ENCODE measurements at places on chromosomes 6 and 20.

DNA sequence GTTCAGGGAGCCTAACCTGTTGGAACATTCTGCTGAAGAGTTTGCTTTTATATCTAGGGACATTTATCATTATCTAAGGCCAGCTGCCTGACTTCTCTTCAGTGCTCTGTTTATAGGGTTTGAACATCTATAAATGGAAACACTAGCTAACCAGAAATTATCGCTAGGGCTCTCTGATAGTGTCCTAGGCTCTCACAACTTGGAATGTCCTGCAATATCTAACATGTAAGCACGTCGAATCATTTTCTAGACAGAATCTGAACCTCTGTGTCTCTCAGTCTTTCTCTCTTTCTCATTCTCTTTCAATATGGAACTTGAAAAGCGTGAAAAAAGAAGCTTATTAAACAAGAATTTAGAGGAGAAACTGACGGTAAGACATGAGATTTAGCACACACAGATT lies 92.5 kb upstream of the MLIP start:
- DNase-seq = no peak

- no peak for DNase-seq
Measured at GRCh38 chr6:21164768-21165326, 428.7 kb upstream of the SOX4 start.

DNA sequence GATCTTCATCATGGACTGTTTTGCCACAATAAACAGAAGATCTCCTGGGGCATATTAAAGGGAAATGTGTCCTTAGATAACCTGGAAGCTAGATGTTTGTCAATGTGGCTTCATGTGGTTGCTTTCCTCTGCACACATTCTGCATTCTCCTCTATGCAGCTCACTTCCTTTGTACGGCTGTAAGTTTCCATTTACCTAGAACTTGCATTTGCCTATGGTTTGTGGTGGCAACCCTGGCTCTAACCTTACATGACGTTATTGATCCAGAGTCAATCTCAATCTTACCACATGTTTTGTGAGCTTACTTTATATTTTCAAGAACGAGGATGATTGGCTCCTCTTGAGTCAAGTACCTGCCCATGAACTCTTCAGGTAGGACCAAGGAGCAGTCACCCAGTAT lies 863.1 kb downstream of the MAFB start:
- no peak for DNase-seq

DNA sequence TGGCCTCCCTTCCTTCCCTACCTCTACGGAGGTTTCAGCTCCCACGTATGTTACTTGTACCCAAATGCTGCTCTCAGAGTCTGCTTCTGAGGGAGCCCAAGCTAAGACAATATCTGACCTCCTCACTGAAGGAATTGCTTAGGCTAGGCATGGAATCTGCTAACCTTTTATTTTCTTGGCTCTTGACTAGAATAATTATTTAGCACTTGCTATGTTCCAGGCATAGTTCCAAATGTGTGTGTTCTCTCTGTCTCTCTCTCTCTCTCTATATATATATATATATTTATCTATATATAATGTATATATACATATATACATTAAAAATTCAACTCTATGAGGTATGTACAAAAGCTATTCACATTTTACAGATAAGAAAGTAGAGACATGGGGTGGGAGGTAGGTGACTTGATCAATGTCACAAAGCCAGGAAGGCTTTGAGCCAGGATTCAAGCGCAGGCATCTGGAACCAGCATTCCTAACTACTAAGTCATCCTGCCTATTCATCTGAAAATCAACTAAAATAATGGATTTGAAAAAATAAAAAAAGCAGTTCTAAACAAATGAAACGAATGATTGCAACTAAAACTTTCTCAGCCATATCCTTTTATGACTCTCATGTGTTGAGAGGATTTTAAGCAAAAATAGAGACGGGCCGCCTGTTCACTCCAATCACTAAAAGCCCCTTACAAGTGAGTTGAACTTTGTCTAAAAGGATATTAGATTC lies 189.7 kb upstream of the JAG1 start:
- DNase-seq = no peak

GRCh38 chr20:2851086-2851485 lies 10.5 kb downstream of the VPS16 start:
- no peak for DNase-seq

DNA sequence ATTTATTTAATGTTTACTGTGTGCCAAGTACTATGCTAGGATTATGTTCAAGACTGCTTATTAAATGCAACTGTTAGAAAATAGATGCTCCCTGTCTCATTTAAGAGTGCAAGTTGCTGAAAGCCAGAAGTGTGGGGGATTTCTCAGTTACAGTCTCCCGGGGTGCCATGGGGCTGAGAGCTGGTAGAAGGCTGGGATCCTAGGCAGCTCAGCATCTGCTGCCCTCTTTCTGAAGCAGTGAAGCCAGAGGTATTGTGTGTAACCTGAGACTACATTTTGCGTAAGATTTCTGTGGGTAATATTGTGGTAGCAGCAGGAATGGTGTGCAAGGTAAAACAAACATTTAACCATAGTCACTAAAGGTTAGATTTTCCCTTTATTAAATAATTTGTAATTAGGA lies 120.6 kb downstream of the AKAP7 start:
- DNase-seq = no peak

DNA sequence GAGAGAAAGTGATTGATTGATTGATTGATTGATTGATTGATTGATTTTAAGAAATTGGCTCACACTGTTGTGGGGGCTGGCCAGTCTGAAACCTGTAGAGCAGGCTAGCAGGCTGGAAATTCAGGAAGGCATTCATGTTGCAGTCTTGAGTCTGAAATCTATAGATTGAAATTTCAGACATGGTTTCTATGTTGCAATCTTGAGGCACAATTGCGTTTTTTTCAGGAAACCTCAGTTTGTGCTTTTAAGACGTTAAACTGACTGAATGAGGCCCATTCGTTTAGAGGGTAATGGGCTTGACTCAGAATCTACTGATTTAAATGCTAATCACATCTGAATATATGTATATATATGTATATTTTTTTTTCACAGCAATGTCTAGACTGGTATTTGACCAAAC lies 106.3 kb downstream of the STXBP5 start:
- no peak for DNase-seq

GRCh38 chr6:54266400-54266923 lies 41.8 kb upstream of the TINAG start:
- no peak for DNase-seq

DNA sequence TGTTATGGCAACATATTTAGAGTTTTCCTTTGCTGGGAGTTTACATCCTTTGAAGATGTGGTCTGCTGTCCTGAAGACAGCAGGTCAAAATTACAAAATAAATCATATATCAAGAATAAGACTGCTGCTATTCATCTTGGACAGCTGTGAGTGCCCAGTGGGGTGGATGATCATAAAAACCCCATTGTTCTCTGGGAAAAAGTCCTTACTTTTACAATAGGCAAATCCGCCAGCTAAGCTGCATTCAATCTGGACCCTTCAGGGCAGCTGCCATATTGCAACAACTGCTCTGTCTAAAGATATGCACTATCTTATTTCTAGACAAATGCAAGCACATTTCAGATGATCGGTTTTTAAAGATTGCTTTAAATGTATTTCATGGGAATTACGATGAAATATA lies 19.4 kb downstream of the CASS4 start:
- DNase-seq = no peak

DNA sequence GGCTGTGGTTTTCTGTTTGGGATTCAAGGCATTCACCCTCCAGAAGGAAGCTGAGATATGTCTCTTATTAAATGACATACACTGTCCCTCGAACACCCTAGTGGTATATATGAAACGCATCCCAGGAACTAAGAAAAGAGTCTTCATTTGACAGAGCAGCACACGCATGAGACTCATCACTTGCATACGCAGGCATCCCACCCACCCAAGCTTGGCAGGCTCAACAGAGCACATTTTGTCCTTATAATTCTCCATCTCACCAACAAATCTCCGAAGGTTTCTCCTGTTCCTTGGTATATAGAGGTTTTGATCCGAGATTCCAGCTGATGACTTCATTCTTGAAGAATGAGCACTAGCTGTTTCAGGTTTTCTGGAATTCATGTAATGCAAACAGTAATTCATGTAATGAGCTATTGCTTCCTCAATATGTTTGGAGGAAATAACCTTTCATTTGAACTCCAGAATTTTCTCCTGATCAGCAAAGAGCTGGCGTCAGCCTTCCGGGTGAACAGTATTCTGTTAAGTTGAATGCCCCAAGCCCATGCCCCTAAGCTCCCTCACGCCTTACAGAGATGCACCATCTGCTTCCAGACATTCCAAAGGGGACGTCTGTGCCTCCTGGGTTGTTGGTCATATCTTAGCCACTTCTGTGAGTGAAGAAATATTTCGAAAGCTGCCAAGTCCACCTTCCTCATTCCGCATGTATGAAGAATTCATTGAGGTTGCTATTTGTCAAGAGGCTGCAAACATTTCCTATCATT lies 66.0 kb upstream of the CDH4 start:
- no peak for DNase-seq

DNA sequence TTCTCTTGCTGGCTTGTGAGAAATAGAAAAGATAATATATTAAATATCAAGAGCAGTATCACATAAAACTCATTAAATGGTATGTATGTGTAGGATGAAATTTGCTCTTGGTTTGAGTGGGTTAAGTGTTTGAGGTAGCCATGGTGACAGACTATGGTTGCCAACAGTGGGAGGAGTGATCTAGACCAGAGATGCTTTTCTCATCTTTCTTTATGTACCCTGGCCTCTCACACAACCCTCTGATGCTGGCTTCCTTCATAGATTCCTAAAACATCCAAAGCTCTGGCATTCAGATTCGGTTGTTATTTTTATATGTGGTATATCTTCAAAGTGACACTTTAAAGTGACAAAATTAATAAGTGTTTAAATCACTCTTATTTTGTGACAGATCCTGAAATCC lies 9.0 kb upstream of the MLIP start:
- no peak for DNase-seq

DNA sequence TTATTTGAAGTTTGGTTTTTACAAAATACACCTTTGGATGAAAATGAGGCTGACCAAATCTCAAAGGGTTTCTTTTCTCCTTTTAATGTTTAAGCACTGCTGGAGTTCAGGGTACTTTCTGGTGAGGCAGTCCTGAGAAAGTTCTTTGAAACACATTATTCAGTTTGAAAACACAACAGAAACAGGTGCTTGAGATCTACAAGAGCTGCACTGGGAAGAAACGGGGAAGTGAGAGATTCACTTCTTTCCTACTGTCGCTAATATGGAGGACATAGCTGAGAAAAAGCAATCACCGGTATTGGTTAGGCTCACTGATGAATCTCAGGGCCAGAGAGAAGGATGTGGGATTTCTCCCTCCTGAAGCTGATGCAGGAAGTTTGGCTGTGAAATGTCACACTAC lies 22.9 kb upstream of the TMEM170B start:
- no peak for DNase-seq

DNA sequence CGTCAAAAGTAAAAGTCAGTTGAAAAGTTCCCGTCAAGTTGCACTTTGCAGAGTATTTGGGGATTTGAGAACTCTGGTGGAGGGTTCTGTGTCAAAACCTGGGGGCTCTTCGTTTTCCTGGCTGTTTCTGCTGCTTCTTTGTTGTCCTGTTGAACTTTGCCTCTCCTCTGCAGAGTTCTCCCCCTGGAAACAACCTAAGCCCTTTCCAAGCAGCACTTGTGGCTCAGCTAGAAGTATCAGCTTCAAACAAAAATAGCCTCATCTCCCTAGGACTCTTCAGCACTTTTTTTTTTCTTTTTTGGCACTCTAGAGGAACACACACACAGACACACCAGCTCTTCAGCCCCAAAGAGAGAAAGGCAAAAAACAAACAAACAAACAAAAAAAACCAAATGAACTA lies at the start of gene TRDN:
TSS of gene TRDN (minus strand) at position 169 of the 400 bp plus-strand sequence. CDS start 175 bp downstream, outside the sequence.
- DNase-seq = no peak

DNA sequence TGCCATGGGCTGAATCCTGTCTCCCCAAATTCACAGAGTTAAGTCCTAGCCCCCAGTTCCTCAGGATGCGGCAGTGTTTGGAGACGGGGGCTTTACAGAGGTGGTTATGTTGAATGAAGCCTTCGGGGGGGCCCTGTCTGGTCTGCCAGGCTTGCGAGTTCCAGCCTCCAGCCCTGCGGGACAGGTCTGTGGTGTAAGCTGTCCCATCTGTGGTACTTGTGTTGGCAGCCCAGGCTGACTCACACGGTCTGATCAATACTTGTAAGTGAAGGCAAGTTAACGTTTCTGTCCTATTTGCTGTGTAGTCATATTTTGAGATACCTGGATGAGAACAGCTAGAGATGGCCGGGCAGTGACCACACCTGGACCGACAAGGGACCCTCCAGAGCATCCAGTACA lies 51.8 kb upstream of the GPR31 start:
- no peak for DNase-seq
